ENCODE measurements at places on chromosomes 2 and 18. TPM values are rescaled to one million over a fixed set of nuclear protein-coding genes. Genes with fewer than 3 reads are reported as not detected.

The ERBB4 gene
- total RNA-seq, result not detected

The SPP2 gene
- total RNA-seq, result not detected

The SLC9A4 gene
- total RNA-seq, result not detected

The TSPYL6 gene
- not detected for total RNA-seq

The PREB gene
- 65.4 TPM for total RNA-seq

The PAIP2B gene
- 2.2 TPM for total RNA-seq

The RAX gene
- total RNA-seq, result 0.17 TPM

The POTEC gene
- not detected for total RNA-seq

The LIMS4 gene
- total RNA-seq, result 3.1 TPM

The CHST9 gene
- not detected for total RNA-seq
